CD4-positive, alpha-beta T cell treated with Interleukin-6 at 100 ng/mL for 8 hours (primary cell): ENCODE measurements at places on chromosomes 6 and 20.

GRCh38 chr6:70753870-70754380 is 86.2 kb downstream of the SMAP1 start:
- DNase-seq, result no peak

GRCh38 chr6:131844243-131844841 is 36.5 kb downstream of the ENPP1 start:
- no peak for DNase-seq

DNA sequence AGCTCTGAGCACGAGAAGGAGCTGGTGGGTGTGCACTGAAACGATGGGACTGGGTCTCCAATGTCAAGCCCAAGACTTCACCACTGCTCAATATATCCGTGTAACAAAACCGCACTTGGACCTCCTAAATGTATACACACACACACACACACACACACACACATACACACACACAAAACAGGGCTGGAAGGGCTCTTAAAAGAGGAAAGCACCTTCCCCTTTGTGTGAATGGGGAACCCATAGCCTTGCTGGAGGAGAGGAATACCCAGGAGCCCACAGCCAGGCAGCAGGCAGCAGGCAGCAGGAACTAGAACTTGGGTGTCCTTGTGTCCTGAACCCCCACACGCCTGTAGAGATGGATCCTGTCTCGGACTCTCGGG is 29.8 kb downstream of the TGM2 start:
- DNase-seq, result no peak

DNA sequence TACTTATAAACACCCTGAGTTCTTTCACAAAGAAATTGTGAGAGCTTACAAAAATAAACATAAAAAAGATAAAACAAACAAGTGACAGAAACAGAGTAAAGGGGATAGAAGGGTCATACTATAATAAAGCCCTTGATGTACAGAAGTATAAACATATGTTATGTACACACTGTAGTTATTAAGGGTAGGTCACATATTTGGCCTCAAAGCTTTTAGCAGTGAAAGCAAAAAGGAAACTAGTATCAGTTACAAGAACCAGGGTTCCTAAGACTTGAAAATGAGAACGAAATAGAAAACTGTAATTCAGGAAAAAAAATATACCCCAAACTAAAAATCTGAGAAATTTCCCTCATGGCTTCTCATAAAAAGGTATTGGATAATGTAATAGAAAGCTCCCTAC is 380.6 kb downstream of the HDGFL1 start:
- DNase-seq, result no peak

- no peak for DNase-seq
Measured at GRCh38 chr6:13811627-13812358, 2.6 kb downstream of the MCUR1 start.

DNA sequence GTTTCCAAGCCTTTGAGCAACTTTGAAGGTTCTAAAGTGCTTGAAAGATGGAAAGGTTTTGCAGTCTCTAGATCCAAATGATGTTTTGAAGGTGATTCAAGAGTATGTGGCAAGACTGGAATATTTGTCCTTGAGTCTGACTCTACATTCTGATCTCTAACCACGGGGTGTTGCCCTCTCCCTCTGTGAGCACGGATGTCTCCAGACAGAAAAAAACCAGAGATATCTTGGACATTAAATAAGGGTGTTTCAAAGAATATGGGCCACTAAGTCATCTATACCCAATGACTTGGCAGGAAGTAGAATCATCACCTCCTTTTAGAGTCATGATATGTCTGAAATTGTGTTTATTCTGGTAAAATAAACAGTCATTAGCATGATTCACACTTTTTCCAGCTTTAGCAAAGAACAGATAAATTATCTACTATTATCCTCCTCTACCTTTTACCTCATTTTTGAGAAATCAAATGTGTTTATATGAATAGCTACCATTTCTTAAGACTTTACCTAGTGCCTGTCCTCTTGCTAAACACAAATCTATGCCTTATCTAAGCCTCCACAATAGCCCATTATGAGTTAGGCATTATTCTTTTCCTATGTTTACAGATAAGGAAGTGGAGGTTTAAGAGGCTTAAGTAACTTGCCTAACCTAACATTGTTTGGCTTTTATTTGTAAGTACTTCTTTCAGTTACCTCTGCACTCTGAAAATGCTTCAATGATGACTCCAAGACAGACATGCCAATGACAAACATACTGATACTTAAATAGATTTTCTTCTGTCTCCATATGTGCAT is 384.4 kb downstream of the BMP2 start:
- no peak for DNase-seq

DNA sequence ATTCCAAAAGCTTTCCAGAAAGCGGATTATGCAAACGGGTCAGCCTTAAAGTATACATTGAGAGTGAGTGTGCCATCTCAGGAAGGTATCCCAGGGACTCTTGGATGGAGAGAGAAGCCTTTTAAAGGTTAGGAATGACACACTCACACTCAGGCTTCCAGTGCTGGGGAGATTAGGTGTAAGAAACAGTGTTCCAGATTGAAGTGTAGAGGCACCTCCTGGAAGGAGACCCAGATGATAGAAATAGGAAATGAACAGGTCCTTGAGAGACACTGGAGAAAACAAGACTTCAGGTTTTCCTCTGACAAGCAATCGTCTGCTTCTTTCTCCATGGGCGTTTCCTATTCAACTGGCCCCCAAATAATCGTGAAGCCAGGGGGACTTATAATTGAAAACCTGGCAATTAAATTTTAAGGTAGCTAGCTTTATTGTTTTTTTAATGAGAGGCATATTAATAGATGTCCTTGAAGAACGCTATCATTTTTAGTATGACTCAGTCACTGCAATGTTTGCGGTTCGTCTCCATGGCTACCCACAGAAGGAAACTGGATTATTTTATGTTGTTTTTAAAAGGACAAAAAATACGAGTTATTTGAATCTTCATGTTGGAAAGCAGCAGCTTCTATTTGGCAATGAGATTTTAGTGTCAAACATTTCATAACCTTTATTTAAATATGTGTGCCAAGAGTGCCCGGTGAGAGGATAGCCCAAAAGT is 85.3 kb downstream of the TRMT6 start:
- DNase-seq, result no peak

DNA sequence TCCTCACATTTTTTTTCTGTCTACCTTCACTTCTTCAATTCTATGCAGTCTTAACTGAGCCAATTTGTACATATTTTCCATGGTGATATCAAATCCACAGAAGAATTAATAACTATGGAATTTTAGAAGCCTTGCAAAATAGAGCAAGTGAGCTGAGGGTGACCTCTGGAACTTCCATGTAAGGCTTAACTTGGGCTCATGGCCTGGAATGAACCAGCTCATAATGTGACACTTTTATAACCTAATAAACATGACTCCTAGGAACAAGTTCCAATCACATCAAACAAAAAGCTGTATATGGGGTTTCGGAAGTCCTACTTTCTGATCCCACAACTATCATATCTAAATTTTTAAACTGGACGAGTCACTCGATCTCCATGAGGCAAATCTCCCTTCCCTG is 232.4 kb downstream of the FOXA2 start:
- DNase-seq, result no peak
